ENCODE measurements at places on chromosomes 2 and 18.

- DNase-seq, result no peak
Observed at GRCh38 chr2:83015035-83015715, 1443.9 kb downstream of the SUCLG1 start.

DNA sequence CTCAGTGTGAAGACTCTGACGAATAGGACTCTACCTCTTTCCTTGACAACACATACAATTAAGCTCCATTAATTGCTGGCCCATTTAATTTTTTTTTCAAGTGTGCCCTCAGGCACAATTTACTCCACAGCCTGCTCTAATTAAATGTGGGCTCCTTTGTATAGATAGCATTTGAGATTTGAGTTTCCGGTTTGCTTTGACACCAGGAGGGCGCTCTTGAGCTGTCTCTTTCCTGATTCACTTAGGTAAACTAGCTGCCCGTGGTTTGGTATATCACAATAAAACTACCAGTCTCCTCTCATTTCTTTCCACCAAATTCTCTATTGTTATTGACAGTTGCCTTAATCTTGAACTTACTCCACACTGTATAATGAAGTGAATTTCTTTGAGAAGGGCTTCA is 666.0 kb downstream of the DSC3 start:
- DNase-seq, result no peak

GRCh38 chr2:201929281-201930026 is 104.2 kb upstream of the FZD7 start:
- DNase-seq, result no peak

DNA sequence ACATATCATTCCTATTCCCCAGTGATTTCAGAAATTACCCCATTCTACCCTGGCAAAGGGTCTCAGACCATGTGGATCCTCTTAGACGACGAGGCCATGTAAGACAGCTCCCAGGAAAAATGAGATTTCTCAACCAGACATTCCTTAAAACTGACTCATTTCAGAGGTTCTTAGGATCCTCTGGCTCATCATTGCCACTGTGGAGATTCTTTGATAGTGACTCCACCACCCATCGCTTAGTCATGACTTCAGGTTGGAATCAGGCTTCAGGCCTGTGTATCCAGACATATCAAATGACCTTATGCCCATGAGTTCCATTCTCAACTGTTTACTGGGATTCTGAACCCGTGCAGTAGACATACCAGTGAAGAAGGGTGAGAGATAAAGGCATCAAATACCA is 245.6 kb upstream of the TCF4 start:
- no peak for DNase-seq

DNA sequence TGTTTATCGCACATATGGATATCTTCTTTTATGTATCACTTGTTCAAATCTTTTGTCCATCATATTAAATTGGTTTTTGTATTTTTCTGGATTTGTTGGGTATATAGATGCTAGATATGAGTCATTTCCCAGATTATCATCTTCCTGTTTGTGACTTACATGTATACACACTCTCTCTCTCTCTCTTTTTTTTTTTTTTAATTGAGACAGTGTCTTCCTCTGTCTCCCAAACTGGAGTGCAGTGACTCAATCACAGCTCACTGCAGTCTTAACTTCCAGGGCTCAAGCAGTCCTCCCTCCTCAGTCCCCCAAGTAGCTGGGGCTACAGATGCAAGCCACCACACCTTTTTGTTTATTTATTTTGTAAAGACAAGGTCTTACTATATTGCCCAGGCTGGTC is 43.8 kb downstream of the XIRP2 start:
- DNase-seq, result no peak

DNA sequence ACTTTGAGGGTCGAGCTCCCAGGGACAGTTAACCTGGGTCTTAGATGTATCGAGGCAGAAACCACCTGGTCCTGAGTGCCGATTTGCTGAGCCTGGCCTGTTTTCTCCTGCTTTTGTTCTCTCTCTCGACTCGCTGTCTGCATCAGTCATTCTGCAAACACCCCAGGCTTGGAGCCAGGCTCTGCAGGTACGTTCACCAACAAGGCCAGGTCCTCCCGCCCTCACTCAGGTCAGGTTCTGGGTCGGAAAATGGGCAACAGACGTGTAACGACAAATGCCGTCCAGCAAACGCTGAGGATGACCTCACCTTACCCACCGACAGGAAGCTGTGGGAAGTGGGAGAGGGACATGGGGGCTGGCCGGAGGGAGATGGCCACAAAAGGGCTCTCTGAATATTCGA is 57.7 kb upstream of the PXDN start:
- no peak for DNase-seq

DNA sequence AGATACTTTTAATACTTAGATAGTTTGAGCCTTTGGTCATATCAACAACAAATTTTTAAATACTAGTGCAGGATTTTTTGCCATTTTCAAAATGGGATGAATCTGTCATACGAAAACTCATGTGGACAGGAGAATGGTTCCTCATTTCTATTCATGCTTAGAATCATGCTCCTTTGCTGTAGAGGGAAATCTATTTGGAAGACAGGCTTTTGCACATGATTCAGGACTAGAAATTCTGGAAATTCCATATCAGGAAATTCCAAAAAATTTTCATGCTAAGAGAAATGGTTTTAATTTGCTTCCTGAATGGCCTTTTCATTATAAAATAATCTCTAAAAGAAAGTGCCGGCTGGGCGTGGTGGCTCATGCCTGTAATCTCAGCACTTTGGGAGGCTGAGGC is 39.3 kb downstream of the MOGAT1 start:
- no peak for DNase-seq

GRCh38 chr18:47881752-47882455 is 48.6 kb downstream of the SMAD2 start:
- no peak for DNase-seq

- DNase-seq, result no peak
Observed at GRCh38 chr2:105399207-105399861, 483 bp upstream of the FHL2 start.

DNA sequence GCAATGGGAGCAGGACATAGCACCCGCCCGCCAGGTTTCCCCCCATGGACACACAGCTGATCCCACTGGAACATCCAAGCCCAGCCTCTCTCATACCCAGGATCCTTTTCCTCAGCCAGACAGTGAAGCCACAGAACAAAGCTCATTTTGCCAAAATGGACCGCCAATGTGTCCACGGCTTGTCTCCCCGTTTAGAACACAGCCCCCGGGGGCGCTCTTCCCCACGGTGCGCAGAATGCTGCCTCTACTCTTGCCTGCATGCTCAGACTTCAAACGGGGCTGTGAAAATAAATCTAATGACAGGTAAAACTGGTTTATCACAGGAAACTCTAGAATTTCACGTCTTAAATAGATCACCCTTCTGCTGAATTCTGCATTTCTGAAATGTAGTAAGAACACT is 548.5 kb upstream of the ID2 start:
- no peak for DNase-seq

DNA sequence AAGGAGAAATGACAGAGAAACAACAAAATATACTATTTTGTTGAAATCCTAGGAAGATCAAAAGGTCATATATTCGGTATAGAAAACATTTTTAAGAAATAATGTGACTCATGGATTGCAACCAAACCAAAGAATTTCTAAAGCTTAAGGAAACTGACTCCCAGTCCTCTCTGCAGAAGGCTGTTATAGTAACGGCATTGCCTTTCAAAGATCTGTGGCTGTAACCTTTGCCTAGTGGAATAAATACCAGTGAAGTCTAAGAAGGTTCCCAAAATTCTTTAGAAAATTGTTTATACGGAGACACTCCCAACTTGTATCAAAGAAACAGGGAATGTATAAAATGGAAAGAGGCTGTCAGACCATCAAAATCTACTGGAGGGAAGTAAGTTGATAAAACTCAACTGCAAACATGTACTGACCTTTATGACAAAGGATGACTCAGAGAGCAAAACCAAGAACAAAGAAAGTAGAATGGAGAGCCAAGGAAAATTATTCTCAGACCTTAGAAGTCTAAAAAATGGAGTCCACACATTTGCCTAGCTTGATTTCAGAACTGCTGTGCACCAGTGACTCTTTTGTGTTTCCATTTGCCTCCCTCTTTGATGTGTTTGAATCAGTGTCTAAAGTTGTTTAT is 48.6 kb upstream of the FSIP2 start:
- no peak for DNase-seq

- DNase-seq, result no peak
Observed at GRCh38 chr2:237818066-237818473, 19.5 kb downstream of the RBM44 start.

DNA sequence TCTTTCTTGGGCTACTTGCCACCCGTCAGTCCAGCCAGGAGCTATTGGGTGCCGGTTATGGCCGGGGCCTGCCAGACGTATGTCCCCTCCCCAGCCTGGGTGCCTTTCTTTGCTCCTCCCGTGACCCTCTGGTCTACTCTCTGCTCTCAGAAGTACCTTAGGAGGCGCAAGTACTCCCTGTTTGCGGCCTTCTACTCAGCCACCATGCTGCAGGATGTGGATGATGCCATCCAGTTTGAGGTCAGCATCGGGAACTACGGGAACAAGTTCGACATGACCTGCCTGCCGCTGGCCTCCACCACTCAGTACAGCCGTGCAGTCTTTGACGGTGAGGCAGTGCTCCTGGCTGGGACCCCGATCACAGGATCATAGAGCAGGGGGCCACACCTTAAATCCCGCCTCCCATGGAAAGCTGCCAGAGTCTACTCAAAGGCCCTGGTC is 99.5 kb downstream of the DYSF start:
- DNase-seq, result no peak

GRCh38 chr2:138028538-138028937 is 64.3 kb downstream of the HNMT start:
- no peak for DNase-seq

DNA sequence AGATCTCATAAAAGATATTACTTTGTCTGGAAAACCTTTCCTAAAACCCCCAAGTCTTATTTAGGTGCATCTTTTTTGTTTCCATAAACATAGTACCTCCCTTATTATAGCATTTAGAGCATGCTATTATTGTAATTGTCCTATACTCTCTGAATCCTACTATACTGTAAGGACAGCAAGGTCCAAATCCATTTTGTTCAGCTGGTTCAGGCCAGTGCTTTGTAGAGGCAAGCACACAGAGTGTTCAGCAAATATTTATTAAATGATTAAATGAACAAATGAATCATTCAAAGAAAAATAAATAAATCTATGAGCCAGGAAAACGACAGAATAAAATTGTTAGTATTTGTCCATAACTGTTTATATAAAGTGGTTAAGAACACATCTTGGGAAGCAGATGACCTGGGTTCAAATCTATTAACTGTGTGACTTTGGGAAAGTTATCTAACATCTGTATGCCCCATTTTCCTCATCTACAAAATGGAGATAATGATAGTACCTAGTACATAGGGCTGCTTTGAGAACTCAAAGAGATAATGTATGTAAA is 86.0 kb downstream of the COL3A1 start:
- DNase-seq, result no peak

- DNase-seq, result no peak
Observed at GRCh38 chr2:172993139-172993538, 82.5 kb upstream of the MAP3K20 start.
